ENCODE measurements at places on chromosomes 3 and 15. TPM values are rescaled to one million over a fixed set of nuclear protein-coding genes. Genes with fewer than 3 reads are reported as not detected.

DNA sequence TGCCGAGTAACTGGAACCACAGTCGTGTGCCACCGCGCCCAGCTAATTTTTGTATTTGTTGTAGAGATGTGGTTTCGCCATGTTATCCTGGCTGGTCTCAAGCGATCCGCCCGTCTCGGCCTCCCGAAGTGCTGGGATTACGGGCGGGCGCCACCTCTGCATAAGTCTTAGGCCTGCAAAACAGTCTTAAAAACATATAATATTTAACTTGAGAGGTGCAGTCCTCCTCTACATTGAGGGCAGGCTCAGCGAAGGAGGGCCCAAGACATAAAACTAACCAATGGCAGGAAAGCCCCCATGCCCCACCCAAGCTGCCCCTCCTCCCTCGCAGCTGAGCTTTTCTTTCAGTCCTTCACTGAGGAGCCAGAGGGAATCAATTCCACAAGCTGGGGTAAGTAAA, at the start of gene SLC28A2:
SLC28A2 (plus strand) TSS at position 347 of the 400 bp plus-strand sequence. CDS start 982 bp downstream, outside the sequence.
- DNase-seq, result no peak

- DNase-seq, result no peak
These were observed 11.1 kb upstream of the PLAAT1 start for GRCh38 chr3:193229851-193230420.

Gene DNAH12
- total RNA-seq, result 0.26 TPM

Gene PRR20G
- total RNA-seq, result not detected

DNA sequence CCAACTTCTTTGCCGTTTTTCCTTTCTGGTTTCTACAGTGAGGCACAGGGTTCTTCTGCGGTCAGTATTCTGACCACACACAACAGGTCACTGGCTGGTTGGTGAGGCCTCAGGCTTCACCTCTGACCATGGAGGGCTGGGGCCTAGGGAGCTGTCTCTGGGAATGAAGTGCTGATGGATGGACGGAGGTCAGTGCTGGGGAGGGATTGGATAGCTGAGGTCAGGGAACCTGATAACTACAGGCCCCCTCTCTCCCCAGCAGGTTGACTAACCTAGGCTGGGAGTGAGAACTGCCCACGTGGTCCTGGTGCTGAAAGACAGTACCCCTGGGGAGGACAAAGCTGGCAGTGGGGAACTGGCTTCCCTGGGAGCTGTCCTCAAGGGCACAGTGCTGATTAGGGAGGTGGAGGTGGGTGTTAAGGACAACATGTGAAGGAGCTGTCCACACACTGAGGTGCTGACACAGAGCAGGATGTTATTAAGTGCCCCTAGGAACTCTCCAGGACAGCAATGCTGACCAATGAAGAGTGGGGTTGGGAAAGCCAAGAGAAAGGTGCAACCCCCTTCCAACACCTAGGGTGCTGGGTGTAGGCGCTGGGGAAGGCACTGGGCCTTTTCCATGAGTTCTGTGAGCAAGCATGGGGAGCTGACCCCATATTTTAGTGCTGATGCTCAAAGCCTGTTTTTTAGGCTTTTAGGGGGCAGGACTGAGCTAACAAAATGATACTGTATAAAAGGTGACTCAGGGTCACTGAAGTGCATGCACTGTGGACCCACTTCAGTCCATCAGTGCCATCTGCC, 45.2 kb downstream of the ATP2B2 start:
- DNase-seq, result no peak

Gene CIB2
- 8.1 TPM for total RNA-seq

DNA sequence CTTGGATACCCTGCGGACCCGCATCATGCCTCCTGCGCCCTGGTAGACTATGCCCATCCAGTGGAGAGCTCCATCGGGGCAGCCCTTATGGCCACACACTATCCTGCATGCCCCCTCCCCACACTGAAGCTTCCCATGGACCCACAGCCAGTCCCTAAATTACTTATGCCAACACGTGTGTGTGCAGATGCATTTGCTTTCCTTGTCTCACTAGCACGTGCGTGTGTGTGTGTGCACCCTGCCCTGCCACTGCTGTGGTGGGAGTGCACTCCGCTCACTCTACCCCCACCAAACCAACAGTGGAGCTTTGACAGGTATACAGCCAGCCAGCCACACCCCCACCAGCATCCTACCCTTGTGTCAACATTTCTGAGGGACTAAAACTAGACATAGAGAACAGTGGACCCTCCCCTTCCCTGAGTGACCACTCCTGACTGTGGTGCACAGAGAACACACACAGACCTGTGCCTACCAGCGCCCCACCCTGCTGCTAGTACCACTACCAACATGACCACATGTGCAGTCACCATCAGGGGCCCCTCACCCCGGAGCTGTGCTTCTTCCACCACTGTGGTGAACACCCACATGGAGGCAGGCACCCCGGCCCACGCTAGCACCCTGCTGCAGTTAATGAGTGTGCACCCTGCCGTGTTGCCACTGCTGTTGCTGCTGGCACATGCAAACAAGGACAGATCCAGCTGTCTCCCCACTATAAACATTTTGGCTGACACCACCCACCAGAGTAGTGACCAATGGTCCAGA, 310.8 kb downstream of the GABRB3 start:
- DNase-seq, result no peak

All from mucosa of descending colon (tissue), 3 donors.